ENCODE measurements at places on chromosomes 1 and 21.

- no peaks in the 10 kb centered on the region for H3K4me1 ChIP-seq
- H3K36me3 ChIP-seq: no peaks in the 10 kb centered on the region
- DNase-seq: no peak
- no peak within 1 kb of the TSS for H3K4me3 ChIP-seq
Measured at GRCh38 chr21:30613836-30614235, at the start of gene KRTAP6-1. Gene KRTAP6-1 (minus strand): TSS chr21:30613930. CDS start chr21:30613904, 26 bp downstream.

GRCh38 chr1:88302843-88303486, 381.1 kb upstream of the PKN2 start:
- H3K27me3 ChIP-seq: no peaks in the 10 kb centered on the region
- no peak overlapping the region for H3K27ac ChIP-seq
- H3K4me3 ChIP-seq: no peak overlapping the region
- DNase-seq: peak; percentile 88
- no peaks in the 10 kb centered on the region for H3K36me3 ChIP-seq

DNA sequence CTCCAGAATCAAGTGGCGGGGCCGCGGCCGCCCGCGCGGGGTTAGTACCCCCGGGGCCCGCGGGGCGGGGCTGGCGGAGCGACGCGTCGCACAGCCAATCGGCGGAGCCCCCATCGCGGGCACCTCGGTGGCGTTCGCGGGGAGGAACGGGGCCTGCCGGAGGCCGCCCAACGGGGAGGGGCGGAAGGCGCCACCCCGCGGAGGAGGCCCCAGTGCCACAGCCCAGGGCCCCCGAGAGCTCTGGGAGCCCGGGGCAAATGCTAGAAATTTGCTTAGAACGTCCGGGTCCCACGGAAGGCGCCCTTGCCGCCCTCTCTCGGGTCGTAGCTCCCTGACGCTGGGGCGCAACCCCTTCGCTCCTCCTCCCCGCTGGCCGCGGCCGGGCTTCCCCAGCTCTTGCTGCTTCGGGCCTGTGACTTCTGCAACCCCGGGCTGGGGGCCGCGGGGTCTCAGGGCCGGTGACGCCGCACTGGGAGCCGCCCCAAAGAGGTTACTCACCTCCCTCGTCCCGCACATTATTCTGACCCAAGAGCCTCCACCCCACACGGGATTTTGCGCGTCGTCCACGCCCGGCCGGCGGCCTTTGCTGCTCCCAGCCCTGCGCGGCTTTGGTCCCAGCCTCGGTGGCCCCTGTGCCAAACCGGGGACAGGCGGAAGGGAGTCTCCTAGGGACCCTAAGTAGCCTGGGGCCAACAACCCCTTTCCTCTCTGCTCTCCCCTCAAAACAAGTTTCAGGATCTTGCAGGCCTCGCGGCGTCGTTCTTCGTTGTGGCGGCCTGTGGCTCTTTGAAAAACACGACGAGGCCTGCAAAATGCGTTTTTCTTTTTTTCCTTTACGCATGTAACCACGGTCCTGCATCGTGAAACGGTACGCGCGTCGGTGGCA, at the start of gene RUNX3:
Gene RUNX3, minus strand, starts transcription at position 17 of the 886 bp plus-strand sequence. CDS start 408 bp downstream, outside the sequence.
- H3K27ac ChIP-seq: no peak within 1 kb of the TSS
- no peaks in the 10 kb centered on the region for H3K36me3 ChIP-seq
- peaks cover 32% of the 10 kb centered on the region for H3K4me1 ChIP-seq
- H3K27me3 ChIP-seq: peaks cover 93% of the 10 kb centered on the region
- DNase-seq: peak; percentile 36

DNA sequence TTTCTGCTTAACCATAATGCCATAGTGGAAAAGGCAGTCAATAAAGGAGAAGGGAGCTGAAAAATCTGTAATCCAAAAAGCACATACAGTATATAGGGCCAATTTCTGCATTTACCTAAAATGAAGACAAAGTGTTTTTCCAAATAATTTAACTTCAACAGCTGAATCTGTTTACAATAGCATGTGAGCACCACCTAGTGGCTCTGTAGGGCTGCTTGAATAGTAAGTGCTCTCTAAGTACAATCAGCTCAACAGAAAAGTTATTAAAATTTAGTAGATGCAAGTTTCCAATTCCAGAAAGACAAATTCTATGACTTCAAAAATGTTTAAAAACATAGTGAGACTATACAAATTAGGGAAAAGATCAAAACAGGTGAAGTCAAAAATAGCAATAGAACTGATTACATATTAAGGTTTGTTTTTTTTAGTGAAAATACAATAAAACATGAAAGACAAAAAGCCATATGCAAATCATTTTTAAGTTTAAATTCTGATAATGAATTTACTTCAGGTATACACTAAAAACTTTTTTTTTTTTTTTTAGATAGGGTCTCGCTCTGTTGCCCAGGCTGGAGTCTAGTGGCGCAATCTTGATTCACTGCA, 220.0 kb downstream of the SETD4 start:
- no peak overlapping the region for H3K27ac ChIP-seq
- no peaks in the 10 kb centered on the region for H3K4me1 ChIP-seq
- peak; percentile 44 for DNase-seq
- no peak overlapping the region for H3K4me3 ChIP-seq

GRCh38 chr1:154593390-154593789, 14.6 kb downstream of the ADAR start:
- H3K4me1 ChIP-seq: no peaks in the 10 kb centered on the region
- DNase-seq: no peak
- no peak overlapping the region for H3K4me3 ChIP-seq
- H3K36me3 ChIP-seq: peaks cover 76% of the 10 kb centered on the region

DNA sequence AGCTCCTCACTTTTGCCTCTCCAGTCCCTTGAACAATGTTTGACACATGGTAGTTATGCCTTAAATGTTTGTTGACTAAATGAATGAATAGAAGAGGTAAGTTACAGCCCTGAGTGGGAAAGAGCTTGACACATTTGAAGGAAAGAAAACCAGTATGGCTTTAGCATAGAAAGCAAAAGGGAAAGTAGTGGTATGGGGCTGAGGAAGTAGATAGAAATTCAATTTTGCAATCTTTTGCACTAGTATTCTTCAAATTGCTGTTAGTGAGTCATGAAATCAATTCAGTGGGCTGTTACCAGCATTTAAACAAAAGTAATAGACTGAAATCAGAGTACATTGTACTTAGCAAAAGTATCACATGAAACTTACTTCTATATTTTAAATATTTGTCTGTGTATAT, 21.1 kb downstream of the PLA2G4A start:
- no peak overlapping the region for H3K4me3 ChIP-seq
- H3K27ac ChIP-seq: no peak overlapping the region
- DNase-seq: no peak
- H3K36me3 ChIP-seq: no peaks in the 10 kb centered on the region

DNA sequence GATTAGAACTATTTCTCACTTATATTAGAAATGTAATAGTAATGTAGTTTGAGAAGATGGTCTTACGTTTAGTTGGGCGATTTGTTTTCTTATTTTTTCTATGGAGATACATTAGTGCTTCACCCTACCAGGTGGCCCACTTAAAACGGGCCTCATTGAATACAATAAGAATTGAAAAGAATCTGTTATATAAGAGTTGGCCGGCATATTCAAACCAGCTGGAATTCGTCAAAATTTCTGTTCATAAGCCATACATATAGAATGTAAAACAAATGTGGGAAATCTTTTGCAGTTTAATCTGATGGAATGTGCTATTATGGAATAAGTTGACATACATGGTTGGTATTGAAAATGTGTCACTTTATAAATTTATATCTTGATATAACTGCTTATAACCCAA, 96.4 kb upstream of the C1orf105 start:
- no peak overlapping the region for H3K27ac ChIP-seq
- no peaks in the 10 kb centered on the region for H3K27me3 ChIP-seq
- no peak for DNase-seq
- no peaks in the 10 kb centered on the region for H3K36me3 ChIP-seq
- H3K4me1 ChIP-seq: peaks cover 5% of the 10 kb centered on the region

DNA sequence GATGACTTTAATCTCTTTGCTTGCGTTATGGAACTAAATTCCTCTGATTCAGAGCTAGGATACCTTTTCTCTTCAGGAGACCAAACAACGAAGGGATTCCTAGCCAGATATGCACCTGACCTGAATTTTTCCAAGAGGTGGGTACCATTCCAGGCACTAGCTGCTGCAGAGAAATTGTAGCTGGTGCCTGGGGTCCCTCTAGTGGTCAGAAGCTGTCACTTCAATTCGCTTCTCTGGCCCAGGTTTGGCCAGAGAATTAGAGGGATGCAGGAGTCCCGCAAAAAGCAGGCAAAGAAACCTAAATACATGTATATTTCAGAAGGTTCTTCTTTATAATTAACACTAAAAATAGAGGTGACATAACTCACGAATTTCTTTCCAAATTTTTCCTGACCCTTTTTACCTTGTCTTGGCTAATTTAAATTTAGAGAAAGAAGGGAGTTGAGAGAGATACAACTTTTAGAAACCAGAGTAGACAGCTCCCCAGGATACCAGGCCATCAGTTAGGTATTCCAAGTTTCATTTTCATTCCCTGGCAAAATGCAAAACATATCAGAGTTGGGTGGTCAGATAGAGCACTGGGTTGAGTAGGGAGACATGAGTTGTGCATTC, 9.6 kb downstream of the ACKR1 start:
- H3K4me3 ChIP-seq: no peak overlapping the region
- peak; percentile 75 for DNase-seq
- no peak overlapping the region for H3K27ac ChIP-seq
- H3K36me3 ChIP-seq: no peaks in the 10 kb centered on the region
- no peaks in the 10 kb centered on the region for H3K27me3 ChIP-seq
- no peaks in the 10 kb centered on the region for H3K4me1 ChIP-seq

- no peak for DNase-seq
- H3K4me3 ChIP-seq: no peak overlapping the region
- H3K36me3 ChIP-seq: no peaks in the 10 kb centered on the region
- peak overlapping the region; percentile 53 for H3K27ac ChIP-seq
- H3K27me3 ChIP-seq: no peaks in the 10 kb centered on the region
- H3K4me1 ChIP-seq: peaks cover 25% of the 10 kb centered on the region
Measured at GRCh38 chr1:16386454-16387113, 19.5 kb downstream of the SZRD1 start.

- H3K4me3 ChIP-seq: no peak overlapping the region
- H3K27me3 ChIP-seq: no peaks in the 10 kb centered on the region
- no peak overlapping the region for H3K27ac ChIP-seq
- H3K36me3 ChIP-seq: no peaks in the 10 kb centered on the region
- no peak for DNase-seq
Measured at GRCh38 chr1:183353597-183353996, 64.6 kb downstream of the NMNAT2 start.

DNA sequence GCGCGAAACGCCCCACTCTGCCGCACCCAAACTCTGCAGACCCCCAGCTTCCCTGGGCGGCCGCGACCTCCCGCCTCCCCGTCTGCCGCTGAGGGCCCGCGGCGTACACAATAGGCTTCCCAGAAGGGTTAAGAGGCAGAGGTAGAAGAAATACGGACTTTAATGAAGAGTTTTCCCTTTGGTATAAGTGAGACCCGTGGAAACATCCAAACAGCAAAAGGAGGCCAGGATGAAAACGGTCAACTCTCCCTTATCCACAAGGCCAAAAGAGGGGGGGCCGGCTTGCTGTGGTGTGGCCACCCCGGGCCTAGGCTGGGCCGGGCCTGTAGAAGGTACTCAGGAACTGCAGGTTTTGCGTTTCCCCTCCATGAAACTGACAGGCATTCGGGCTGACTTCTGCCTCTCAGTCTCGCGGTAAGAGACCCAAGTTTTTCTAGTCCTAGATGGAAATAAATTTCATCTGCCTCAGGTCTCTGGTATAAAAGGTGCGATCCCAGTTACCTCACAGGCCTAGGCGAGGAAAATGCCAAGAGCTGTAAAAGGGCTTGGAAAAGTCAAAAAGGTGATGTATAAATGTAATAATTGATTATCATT, 671 bp upstream of the PYGO2 start:
- no peak for DNase-seq
- H3K36me3 ChIP-seq: peaks cover 53% of the 10 kb centered on the region
- H3K27ac ChIP-seq: peak overlapping the region; percentile 96
- no peaks in the 10 kb centered on the region for H3K27me3 ChIP-seq

DNA sequence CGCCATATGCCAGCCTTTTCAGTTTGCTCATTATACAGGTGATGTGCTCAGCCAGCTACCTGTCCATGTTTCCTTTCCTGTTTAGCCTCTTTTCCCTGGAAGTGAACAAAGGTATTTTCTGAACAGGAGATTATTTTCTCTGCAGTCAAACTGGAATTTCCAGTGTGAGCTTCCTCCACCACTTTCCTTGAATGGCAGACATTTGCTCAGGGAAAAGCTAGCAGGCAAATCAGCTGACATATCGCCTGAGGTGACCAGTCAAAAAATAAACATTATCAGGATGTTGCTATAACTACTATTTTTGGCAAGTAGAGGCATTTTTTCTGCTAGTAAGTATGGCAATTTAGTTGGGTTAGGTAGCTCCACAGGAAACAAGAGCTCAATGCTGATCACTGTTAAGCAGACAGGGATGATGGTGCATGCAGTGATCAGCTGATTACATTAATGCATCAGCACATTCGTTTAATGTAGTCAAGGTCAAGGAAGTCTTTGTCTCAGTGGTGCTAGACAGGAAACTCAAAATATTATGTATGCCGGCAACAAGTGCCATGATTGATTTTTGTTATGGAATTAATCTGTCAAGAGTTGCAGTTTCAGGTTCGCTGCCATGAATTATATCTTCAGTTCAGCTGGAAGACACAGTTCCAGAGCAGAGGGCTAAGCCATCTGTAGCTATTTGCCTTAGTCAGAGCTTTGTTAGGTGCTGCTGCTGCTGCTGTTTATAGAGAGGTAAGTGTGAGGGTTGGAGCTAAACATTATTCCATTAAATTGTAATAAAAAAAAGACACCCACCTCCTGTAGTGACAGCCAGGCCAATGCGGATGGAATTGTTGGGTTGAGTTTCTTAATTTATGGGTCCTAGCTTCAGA, 179.7 kb upstream of the ST6GALNAC5 start:
- no peak overlapping the region for H3K4me3 ChIP-seq
- H3K4me1 ChIP-seq: no peaks in the 10 kb centered on the region

DNA sequence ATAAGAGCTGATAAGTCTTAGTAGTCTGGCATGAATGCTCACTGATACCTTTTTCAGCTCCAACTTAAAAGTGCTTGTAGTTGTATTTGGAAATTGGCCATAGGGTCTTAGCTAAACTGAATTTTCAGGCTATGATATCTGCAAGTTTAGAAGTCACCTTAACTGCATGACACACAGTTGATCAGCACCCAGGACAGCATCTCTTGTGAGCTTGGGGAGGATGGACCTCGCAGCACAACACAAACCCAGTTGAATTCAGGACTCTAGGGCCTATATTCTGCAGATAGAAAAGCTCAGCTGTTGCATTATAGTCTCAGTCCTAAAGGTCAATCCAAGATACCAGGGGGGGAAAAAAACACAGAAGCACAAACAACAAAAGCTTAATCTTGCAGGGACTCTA, 394.3 kb downstream of the KCNH1 start:
- no peaks in the 10 kb centered on the region for H3K36me3 ChIP-seq
- H3K27me3 ChIP-seq: no peaks in the 10 kb centered on the region
- H3K4me1 ChIP-seq: no peaks in the 10 kb centered on the region
- H3K27ac ChIP-seq: no peak overlapping the region

- no peak overlapping the region for H3K4me3 ChIP-seq
- H3K36me3 ChIP-seq: peaks cover 5% of the 10 kb centered on the region
- peaks cover 64% of the 10 kb centered on the region for H3K4me1 ChIP-seq
- no peak overlapping the region for H3K27ac ChIP-seq
- DNase-seq: no peak
- H3K27me3 ChIP-seq: no peaks in the 10 kb centered on the region
Measured at GRCh38 chr1:160058087-160058486, 11.9 kb downstream of the KCNJ10 start.

Data from spinal cord (tissue), 10 donors.